ENCODE measurements at places on chromosomes 1 and 21. TPM values are rescaled to one million over a fixed set of nuclear protein-coding genes. Genes with fewer than 3 reads are reported as not detected.

GRCh38 chr1:78919150-78919549 lies 87.4 kb downstream of the ADGRL4 start:
- no peak for DNase-seq

DNA sequence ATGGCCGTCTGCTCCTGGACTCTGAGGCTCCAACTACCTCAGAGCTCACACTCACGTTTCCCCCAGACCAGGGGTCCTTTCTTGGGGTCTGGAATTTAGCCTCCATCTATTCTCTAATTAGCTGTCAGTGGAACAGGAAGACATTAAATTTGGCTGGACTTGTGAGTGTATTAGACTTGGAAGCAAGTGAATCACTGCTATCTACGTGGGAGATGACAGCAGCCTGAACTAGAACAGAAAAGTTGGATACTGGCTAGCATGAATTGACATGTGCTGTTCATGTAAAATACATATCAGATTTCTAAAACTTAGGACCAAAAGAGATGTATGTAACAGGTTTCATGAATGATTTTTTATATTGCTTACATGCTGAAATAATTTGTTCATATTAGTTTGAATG lies 28.0 kb downstream of the TAF5L start:
- DNase-seq: no peak

CD1E gene
- 0.52 TPM for total RNA-seq

DNA sequence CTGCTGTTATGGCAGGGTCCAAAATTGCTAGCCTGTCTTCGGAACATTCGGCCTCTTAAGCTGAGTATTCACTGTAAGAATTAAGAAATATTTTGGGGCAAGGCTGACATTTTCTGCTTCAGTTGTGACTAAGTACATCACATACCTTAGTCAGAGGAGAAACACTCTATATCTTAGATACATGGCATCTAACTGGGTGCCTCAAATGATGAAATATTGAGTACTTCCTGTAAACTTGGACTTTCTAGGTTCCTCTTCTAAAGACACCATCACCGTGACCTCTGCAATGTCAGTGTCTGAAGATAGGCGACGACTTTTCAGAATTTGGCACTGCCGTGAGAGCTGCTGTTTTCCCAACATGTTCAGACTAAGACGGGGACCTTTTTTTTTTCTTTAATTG lies 65.6 kb downstream of the PCBP3 start:
- no peak for DNase-seq

PEA15 gene
- 133 TPM for total RNA-seq

- no peak for DNase-seq
These were observed 910 bp downstream of the LCE3A start for GRCh38 chr1:152621993-152622392.

DNA sequence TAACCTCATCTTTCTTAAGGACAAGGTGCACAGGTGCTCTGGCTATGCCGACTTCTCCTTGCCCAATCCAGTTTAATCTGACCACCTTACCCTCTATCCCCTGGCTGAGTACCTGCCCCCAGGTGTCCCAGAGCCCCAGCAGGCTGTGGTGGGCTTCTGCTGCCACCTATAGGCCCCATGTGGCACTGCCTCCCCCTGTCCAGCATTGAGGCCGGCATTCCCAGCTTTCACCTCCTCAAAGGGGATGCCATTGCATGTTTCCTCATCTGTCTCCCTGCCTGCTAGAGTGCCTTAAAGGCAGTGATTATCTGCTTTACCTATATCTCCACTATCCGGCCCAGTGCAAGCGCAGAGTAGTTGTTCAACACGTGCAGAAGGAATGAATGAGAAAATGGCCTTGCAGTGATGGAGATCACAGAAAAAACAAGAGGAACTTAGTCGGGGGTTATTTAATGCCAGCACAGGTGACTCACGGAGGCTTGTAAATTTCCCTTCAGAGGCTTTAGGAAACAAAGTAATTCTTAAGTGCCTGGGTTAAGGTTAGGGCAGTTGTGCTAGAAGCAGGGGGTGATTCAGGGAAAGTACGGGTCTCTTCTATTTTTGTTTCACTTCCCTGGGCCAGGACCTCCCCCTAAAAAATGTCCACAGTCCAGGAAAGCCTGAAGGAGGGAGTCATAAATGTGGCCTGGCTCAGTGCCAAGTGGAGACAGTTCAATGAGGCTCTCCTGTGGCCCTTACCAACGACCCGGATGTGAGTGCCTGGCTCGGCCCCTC lies 131.8 kb upstream of the NGF start:
- no peak for DNase-seq

- no peak for DNase-seq
These were observed 743 bp downstream of the CD52 start for GRCh38 chr1:26318338-26319064.

DNA sequence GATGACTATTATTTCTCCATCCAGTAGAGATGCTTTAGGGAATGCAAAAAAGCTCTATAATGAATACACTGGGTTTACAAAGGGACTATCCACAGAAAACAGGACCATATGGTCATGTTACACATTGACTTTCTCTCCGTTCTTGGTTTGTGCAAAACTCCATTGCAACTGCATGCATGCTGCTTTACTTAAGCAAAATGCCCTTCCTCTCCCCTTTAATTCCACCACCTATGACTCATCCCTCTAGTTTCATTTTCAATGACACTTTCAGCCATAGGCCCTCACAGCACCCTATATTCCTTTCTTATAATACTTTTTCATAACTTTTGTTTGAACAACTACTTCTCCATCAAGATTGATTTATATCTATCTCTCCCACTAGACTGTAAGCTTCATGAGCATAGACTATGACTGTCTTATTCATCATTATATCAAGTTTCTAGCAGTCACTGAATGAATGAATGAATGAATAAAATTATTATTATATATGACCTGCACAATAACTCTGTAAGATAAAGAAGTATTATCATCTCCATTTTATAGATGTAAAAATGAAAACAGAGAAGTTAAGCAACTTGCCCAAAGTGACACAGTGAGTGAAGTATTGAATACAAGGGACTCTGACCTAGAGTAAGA lies 248.9 kb downstream of the PLPP3 start:
- no peak for DNase-seq

CFAP74 gene
- total RNA-seq: 0.83 TPM

GRCh38 chr1:71666609-71667008 lies 585.8 kb upstream of the ZRANB2 start:
- no peak for DNase-seq

- DNase-seq: no peak
These were observed 85.8 kb downstream of the UBR4 start for GRCh38 chr1:19124273-19124672.

- peak; percentile 79 for DNase-seq
These were observed 23.6 kb downstream of the ATP2B4 start for GRCh38 chr1:203649999-203650836.

AADACL4 gene
- total RNA-seq: not detected

DNA sequence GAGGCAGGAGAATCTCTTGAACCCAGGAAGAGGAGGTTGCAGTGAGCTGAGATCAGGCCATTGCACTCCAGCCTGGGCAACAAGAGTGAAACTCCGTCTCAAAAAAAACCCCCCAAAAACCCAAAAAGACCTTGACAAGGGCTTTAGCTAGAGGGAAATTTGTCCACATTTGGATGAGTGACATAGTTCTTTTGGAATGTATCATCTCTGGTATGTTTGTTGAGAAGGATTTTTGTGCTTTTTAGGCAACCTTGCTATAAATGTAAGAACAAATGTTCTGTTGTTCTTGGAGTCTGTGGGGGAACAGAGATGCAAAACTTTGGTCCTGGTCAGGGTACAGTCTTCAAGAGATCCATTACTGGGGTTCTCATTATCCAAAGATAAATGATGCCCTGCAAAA lies 28.9 kb downstream of the INAVA start:
- no peak for DNase-seq

C1QTNF12 gene
- 3.4 TPM for total RNA-seq

NID1 gene
- total RNA-seq: 89.3 TPM

KIF14 gene
- 0.26 TPM for total RNA-seq

- DNase-seq: no peak
These were observed 723 bp upstream of the GNAI3 start for GRCh38 chr1:109547463-109548320.

PLD5 gene
- total RNA-seq: 0.13 TPM

DNA sequence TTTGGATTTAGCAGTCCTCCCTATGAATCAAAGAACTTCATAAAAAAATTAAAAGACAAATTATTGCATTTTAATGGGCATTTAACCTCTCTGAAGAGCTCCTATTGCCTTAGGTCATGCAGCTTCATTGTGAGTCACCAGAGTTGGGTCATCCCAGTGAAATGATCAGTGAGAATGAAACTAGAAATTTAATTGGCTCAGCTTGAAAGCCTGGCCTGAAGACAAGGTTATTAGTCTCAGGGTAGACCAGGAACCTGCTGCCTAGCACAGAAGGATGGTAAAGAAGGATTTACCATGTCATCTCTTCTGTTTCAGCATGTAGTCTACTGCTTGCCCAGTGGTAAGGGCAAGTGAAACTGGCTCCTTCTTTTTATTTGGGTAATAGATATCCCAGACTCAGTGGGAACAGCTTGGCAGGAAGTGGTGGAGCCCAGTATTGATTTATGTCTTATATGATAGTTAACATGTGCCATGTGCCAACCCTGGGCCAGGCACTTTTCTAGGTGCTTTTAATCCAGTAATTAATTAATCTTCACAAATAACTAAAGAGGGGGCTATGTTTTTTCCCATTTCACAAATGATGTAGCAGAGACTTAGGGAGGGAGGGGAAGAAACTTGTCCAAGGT lies 23.6 kb downstream of the LAMC2 start:
- no peak for DNase-seq

CHRNB2 gene
- total RNA-seq: 0.36 TPM

LRRN2 gene
- 2.1 TPM for total RNA-seq

CSF1 gene
- total RNA-seq: 26.1 TPM

GRCh38 chr1:43039228-43040055 lies 80.8 kb upstream of the SLC2A1 start:
- no peak for DNase-seq

RAD54L gene
- 0.39 TPM for total RNA-seq

DNA sequence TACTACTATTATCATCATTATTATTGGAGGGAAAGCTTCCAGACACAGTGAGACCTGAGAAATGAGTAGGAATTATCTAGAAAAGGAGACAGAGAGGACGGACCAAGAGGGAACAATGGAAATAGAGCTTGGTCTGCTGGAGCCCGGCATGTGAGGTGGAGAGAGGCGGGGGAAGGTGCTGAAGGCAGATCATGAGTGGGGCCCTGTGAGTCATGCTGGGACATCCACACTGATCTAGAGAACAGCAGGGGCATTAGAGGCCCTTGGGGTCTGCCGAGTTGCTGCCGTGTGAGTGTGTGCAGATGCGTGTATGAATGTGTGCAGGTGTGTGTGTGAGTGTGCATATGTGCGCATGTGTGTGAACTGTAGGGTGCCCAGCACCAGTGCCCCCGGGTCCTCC lies 65.7 kb downstream of the TMCO4 start:
- no peak for DNase-seq

CYP4A22 gene
- total RNA-seq: 0.23 TPM

HES2 gene
- total RNA-seq: 2.1 TPM

DNA sequence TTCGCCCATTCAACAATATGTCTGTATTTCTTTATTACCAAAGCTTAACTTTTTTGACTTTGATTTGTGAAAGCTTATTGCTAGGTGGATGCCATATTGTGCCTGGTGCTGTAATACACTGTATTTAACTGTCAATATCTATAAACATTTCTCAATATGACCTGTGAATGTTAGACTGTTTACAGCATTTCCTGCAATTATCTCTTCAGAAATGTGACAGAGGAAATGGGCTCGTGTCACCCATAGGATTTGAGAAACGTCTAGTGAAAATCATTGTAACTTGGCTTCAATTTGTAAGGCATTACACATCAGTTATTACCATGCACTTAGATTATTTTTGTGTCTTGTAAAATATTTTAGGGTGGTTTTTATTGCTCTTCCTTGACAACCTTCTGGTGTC lies 237.8 kb upstream of the ADGRL2 start:
- no peak for DNase-seq

GRCh38 chr21:44062380-44062779 lies 44.8 kb upstream of the PWP2 start:
- no peak for DNase-seq

GRCh38 chr1:114093624-114094362 lies 59.9 kb downstream of the SYT6 start:
- no peak for DNase-seq

GRCh38 chr1:84407524-84407923 lies 9.2 kb downstream of the DNASE2B start:
- no peak for DNase-seq

GRCh38 chr1:222529916-222530315 lies 18.0 kb downstream of the HHIPL2 start:
- no peak for DNase-seq

GOLT1A gene
- 26.0 TPM for total RNA-seq

DNA sequence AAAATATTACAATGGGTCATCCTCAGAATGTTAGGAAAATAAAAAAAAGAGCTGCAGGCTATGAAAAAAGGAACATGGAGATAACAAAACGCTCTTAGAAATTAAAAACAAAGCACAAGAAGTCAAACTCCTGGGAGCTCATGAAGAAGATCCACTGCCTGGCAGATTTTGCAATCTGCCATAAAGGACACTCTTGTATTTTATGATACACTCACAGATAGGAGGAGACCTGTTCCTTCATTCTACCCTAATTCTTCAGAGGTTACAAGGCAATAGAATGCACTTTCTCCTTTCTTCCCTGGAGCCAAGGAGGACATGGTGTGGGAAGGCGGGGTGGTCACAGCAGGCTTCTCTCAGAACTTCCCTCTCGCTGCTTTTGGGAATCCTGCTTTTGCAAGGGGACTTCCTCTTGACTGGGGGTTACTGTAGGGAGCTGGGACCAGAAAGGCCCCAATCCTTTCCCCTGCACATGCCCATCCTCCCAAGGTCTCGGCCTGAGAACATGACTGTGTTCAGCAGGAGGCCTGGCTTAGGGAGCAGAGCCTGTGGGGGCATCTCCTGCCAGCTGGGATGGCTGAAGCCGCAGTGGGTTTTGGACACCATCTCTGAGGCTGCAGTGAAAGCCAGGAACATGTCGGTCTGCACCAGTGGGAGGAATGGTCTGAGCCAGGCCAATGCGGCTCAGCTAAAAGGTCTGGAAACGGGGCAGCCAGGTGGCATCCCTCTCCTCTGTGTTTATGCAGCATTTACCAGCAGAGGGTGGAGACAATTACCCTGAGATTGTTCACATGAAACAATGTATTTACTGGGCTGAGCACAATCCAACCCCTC lies 44.8 kb downstream of the GPR161 start:
- no peak for DNase-seq

IFT25 gene
- 37.3 TPM for total RNA-seq

DNA sequence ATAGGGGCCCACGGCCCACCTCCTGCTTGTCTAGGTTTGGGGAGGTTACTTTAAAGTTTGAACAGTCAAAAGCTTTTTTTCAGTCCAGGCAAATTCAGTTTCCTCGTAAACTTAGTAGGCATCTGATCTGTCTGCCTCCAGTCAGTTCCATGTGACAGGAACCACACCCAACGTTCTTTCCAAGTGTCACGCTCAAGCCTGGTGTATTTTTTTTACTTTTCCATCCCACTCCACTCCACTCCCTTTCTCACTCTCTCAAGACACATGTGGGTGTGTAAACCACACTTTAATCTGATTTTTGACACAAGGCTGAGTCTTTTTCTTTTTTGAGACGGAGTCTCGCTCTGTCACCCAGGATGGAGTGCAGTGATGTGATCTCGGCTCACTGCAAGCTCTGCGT lies 60.3 kb upstream of the GPR153 start:
- no peak for DNase-seq

FAM3B gene
- 116 TPM for total RNA-seq

All from ureter (tissue), 1 donor.